ENCODE measurements at places on chromosomes 5 and 9.

DNA sequence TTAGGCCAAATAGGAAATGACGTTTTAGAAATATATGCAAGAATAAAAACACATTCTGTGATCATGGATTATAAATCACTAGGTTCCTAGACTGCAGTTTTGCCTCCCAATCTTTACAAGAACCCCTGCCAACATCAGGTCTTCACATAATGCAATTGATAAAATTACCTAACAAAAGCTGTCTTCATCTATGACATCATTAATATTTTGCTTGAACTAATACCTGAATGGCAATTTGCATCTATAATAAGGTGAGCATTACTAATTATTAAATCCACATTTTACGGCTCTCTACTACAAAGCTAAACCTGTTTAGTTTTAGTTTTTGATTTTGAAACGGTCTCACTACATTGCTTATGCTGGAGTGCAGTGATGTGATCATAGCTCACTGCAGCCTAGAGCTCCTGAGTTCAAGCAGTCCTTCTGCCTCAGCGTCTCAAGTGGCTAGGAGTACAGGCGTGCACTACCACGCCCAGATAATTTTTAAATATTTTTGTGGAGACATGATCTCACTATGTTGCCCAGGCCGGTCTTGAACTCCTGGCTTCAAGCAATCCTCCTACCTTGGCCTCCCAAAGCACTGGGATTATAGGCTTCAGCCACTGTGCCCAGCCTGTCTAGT lies 218.0 kb downstream of the MLLT3 start:
- DNase-seq, result no peak

DNA sequence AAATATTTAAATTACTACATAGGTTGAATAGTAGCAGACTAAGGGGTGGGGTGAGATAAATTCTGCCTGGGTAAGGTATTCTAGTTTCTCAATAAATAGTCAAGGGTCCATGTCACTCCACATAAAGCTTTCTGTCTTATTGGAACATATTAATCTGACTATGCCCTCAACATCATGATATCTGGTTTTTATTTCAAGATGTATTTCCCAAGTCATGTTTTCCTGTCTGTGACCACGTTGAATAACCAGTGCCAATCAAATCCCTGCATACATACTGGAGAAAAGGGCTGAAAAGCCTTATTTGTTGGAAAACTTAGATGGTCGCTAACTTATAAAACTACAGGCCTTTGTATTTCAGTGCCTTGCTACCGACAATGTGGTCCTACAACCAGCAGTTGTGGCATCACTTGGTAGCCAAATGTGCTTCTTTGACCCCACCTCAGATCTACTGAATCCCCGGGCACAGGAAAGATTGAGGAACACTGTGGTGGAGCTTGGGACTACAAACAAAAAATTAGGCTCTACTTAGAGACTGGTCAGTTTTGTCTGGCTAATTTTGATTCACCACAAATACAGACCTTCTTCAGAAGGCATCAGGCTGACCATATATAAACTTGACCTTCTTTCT lies 39.4 kb downstream of the ALDH1A1 start:
- no peak for DNase-seq

- DNase-seq, result no peak
Measured at GRCh38 chr9:124625087-124625486, 117.9 kb upstream of the NR5A1 start.

DNA sequence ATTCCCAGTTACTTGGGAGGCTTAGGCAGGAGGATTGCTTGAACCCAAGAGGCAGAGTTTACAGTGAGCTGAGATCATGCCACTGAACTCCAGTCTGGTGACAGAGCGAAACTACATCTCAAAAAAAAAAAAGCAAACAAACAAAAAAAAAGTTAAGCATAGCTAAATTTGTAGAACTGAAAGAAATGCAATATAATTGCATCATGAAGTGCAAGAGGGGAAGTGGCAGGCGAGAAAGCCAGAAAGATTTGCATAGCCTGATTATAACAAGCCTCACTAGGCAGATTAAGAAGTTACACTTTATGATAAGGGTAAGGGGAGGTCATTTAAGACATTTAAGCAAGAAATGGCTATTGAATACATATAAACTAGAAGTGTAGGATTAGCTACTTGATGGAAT lies 187.1 kb downstream of the EDIL3 start:
- no peak for DNase-seq

- no peak for DNase-seq
Measured at GRCh38 chr9:105320568-105320967, 76.1 kb downstream of the SLC44A1 start.

GRCh38 chr5:90876366-90876765 lies 317.8 kb downstream of the ADGRV1 start:
- no peak for DNase-seq

GRCh38 chr5:102731693-102732092 lies 23.4 kb upstream of the PAM start:
- no peak for DNase-seq

- DNase-seq, result no peak
Measured at GRCh38 chr9:81361296-81361695, 328.1 kb downstream of the TLE1 start.

GRCh38 chr5:149358294-149358651 lies 427 bp downstream of the PCYOX1L start:
- peak; percentile 52 for DNase-seq

DNA sequence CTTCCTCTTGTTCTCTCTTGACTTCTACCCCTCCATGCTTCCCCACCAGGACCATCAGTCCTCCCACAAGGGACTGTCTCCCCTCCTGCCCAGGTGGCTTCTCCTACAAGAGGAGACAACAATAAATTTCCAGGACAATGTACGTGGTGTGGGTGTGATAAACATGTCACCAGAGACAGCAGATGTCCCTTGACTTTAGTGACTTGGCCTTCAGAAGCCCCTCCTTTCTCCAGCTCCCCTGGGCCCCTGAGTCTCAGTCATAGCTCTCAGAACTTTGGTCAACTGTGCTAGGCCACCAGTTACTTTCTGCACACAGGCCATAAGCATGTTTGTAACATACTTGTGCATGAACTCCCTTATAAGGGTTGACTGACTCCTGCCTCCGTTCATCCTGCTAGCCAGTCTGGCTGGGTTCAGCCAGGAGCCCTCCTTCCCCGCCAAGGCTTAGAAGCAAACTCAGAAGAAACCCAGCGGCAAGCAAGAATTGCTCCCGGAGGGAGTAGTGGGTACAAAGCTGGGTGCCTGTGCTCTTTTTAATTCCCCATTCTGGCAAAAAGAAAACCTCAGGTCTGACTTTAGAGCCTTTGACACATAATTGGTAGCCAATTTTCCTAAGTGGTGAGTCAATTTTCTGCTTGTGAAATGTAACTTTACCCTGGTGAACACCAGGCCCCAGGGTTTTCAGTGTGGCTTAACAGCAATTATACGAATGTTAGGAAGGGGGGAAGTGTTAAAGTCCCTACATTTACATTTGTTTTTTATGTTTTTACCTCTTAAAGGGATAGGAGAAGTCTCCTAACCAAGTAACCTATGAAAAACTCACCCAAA lies 49.2 kb downstream of the EBF1 start:
- DNase-seq, result no peak

DNA sequence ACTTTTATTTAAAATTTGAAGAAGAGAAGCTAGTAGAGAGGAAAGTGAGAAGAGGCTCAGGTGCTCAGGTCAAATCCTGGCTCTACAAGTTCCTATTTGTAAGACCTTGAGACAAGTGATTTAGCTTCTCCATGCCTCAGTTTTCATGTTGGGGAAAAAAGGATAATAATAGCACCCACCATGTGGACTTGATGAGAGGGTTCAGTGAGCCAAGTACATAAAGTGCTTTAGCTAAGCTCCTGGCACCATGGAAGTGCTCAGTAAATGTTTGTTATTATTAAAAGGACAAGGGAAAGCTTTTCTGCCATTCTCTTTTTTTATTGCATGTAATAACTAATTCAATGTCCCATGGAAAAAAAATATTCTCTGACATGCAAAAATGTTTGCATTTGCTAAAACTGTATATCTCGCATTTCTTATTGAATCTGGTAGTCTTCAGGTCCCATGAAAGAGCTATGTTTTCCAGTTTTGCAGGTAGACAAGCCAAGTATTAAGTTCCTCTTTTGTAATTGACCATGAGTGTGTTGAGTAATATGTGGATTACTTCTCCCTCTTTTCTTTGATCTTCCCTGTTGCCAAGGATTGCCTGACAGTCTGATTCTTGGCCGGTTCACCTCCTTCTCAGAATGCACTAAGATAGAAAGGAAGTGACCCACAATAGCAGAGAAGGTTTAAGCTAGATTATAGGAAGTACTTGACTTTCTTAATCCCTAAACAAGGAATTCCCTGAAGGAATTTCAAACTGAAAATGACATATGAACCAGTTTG lies 45.6 kb upstream of the TRIM32 start:
- DNase-seq, result no peak

GRCh38 chr5:1847611-1848010 lies 35.1 kb downstream of the IRX4 start:
- DNase-seq, result no peak

- DNase-seq, result no peak
Measured at GRCh38 chr9:131873335-131873734, 133.5 kb upstream of the RAPGEF1 start.

GRCh38 chr9:12880406-12881015 lies 105.7 kb downstream of the LURAP1L start:
- no peak for DNase-seq

- peak; percentile 76 for DNase-seq
Measured at GRCh38 chr9:6567140-6567591, 78.4 kb downstream of the GLDC start.
